ENCODE measurements at places on chromosomes 2 and 18.

DNA sequence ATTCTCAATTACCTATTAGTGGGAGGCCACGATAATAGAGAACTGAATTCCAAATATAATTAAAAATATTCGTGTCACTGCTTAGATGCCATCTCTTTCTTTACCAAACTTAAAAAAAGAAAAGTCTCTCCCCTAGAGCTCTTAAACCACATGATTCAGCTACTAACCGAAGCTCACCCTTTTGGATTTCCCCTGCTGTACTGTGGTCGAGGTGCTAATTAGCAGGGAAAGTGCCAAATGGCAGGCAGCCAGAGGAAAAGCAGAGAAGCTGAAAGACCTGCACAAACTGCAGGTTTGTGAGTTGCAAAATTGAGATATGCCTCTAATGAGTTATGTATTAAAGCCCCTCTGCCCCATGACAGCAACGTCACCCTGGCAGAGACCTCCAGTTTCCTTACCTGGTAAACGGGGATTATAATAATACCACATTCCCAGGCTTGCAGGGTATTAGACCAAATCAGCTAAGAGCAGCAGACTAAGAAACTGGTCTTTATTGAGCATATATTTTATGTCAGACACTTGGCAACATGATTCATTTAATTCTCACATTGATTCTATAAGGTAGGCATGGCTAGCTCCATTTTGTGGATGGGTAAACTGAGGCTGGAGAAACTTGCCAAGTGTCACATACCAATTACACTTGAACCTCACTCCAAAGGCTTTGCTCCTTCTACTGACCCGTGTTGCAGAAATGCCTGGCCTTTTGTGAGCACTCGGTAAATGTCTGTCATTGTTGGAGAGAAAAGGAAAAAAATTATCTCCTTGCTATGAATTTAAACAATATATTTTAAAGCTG is 259.7 kb downstream of the LPIN1 start:
- DNase-seq, result peak; percentile 39

DNA sequence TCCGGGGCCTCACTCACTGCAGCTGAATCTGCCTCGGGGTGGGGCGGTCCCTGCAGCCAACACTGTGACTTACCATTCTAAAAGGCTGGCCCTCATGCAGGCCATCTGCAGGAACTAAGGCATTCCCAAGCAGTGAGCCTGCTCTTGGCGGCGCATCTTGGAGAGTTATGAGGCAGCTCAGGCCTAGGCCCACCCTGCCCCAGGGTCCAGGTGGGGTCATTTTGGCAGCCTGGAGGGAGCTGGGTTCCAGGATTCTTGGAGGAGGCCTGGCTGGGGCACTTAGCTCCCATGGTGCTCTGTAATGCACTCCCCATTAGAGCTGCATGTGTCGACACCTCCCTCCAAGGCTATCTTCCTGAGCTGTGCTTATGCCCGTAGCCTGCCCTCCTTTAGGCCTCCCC is 14.8 kb upstream of the BIN1 start:
- DNase-seq, result no peak

GRCh38 chr18:25153426-25153825 is 198.5 kb downstream of the ZNF521 start:
- DNase-seq, result no peak

DNA sequence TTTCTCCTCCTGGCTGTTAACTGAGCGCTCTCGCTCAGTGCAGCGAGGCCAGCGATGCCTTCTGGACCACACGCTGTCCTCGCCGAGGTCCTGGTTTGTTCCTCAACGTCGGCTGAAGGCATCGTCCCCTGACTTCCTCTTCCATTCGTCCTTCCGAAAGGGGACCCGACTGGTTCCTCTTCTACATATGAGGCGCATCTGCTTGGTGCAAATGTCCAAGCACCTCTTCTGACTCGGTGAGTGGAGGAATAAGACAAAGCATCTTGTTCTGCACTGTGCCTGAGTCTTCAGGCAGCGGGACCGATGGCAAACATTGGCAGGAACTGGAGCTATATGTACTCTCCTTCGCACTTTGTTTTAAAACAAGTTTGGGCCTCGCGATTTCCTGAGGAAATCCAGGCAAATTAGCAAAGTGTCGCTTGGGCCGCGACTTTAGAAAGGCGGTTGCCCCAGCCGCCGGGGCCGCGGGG is 621 bp upstream of the KCNS3 start:
- peak; percentile 1 for DNase-seq

DNA sequence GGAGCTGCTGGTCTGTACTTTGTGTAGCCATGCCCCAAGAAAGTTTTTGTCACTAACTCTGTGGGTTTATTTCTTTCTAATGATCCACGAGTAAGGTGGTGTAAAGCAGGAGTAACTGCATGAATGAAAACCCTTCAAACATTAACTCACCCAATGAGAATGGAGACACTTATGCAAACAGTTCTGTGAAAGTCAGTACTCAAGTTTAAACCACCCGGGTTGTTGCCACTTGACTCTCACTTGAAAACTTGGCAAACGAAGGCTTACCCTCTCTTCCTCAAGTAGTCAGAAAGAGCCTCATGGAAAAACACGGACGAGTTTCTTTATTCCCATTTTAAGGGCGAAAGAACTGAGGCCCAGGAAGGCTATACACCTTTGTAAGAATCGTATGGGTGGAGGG is 117.5 kb downstream of the MMADHC start:
- no peak for DNase-seq

- no peak for DNase-seq
These were observed 39.2 kb downstream of the ARHGEF4 start for GRCh38 chr2:130875935-130876334.

- DNase-seq, result no peak
These were observed 449.7 kb upstream of the DSEL start for GRCh38 chr18:67966224-67966623.

GRCh38 chr2:235627682-235628081 is 133.8 kb downstream of the AGAP1 start:
- DNase-seq, result no peak

- no peak for DNase-seq
These were observed 20.1 kb upstream of the BMPR2 start for GRCh38 chr2:202355993-202356505.

DNA sequence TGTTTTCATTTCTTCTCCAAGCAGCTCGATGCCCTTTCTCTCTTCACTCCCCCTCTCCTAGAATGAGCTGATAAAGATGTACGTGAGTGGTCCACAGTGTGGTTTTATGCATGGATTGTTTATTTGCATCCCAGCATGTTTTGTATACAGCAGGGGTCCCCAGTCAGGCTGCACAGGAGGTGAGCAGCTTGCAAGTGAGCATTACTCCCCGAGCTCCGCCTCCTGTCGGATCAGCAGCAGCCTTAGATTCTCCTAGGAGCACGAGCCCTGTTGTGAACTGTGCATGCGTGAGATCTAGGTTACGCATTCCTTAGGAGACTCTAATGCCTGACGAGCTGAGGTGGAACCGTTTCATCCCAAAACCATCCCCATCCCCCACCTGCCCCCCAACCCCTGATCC is 262.6 kb downstream of the AGAP1 start:
- no peak for DNase-seq

DNA sequence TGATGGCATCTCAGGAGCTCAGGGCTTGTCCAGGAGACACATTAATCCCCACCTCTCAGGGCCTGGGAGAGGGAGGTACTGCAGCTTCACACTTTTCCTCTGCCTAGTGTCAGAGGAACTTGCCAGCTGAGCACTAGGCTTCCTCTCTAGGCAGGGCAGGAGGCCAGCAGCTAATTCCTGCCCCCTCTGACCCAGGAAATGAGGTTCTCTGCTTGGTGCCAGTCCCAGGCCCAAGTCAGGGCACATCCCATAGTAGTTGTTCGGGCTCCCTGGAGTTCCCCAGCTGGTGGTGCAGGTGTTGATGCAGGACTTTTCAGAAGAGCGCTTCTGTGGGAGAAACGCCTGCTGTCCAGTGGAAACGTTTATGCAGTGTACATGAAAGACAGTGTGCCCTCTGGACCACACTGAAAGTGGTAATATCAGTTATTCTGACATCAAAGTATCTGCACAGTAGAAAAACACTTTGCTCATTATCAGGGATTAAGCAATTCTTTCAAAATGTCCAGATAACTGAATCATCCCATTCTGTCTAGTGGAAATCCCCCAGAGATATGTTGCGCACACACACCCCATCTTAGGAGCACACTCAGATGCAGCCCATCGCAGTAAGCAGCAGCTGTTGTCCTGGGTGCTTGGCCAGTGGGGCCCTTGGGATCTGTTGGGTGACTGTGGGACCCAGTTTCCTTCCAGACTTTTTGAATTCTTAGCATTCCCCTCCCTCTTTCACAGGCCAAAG is 17.8 kb upstream of the SCLY start:
- no peak for DNase-seq

DNA sequence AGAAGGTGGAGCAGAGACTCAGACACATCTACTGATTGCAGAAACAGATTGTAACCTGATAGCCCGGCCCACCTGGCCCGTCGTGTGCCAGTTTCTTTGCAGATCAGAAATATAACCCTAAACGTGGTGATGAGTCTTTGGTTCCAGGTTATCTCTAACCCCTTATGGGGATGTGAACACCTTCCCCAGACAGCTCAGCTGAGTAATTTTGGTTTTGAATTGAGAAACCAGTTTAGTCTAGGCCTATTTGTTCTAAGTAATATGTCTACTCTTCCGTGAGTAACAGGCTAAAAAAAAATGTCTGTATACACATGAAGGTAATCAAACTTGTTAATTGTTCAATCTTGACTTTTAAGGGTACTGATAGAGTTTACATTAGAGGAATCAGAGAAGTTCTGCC is 35.7 kb downstream of the RASGRP3 start:
- no peak for DNase-seq

DNA sequence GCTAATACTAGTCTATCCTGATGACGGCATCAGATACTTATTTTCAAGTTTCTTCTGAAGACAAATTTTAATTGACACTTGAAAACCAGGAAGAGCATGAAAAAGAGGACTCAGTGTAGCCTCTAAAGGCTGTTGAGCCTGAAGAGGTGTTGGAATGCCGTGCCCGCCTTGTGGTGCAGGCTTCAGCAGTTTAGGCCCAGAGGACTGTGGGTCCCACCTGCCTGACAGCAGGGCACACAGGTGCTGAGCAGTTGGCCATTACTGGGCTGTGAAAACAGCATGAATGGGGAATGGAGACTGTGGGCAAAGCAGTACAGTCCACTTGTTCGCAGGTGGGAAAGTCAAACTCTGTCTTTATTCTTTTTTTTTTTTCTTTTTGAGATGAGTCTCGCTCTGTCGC is 49.8 kb upstream of the THOC1 start:
- no peak for DNase-seq

DNA sequence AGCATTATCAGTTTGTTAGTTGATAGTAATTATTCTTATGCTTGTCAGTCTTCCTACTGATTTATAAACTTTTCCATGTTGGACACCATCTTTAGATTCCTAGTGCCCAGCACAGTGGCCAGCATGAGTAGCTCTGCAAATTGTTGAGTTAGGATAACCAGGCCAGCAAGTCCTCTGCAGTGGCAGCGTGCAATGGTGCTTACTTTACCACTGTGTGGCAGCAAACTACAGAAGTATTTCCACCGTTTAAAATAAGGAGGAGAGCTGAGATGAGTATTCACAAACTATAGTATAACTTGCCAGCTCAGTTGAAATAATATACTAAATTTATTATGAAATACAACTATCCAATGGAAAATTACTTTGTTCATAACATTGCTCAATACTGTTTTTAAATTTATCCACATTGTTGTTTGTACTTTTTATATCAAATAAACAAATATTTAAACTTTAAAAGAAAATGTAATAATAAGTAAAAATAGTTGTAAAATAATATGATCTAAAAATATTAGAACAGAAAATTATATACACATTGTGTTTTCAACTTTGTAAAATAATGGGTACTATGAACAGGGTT is 9.3 kb upstream of the THADA start:
- DNase-seq, result no peak

DNA sequence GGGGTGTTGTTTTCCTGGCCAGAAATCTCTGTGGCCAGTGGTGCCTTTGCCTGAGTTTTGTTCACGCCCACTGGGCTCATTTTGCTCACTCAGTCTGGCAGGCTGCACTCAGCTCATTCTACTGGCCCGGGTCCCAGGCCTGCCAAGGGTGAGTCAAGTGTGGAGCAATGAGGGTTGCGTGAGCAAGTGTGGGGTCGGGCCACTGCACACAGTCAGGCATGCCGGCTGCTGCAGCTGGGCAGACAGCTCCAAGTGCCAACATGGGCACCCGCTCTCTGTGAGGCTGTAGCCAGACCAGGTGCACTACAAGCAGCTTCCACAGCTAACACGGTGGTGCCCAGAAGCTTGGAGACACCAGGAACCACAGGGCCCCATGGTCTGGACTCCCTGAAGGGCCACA is 801.1 kb upstream of the RAB6C start:
- DNase-seq, result no peak

- DNase-seq, result no peak
These were observed 33.6 kb downstream of the MAL start for GRCh38 chr2:95058989-95059641.

DNA sequence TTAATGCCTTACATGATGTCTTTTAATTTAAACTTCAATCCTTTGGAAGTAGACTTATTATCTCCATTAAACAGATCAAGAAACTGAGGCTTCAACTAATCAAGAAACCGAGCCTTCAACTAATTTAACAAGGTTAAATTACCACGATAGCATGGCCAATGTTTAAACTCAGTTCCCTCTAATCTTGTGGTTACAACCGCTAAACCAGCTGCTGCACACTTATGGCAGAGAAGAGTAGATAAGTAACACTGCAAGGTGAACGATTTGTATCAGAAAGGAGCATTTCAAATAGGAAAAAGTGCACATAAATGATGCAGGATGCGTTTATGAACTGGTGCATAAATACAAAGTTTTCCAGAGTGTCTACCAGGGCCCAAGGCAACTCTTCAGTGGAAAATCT is 144.6 kb upstream of the CAVIN2 start:
- no peak for DNase-seq

GRCh38 chr18:62024983-62025382 is 132.2 kb upstream of the RNF152 start:
- no peak for DNase-seq

- DNase-seq, result peak; percentile 38
These were observed 33.6 kb upstream of the B3GNT7 start for GRCh38 chr2:231361701-231362554.

DNA sequence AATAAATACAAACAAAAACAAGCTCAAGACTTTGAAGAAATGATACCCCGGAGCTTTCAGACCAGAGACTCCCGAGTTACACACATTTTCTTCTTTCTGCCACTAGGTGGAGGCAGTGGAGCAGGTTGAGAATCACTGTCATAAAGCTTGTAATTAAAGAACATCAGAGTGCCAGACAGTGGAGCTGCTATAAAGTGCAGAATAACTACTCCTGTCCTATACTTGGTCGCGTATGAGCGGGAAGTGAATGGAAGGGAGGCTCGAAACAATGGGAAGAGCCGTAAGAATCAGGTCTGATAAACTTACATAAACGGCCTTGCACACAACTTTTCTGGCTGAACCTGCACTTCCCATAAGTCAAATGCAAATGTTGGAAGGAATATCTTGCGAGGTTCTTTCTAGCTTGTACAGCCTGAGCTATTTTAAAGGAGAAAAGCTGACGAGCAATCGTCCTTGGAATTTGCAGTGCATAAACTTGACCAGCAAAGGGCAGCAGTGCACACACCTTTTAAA is 189.0 kb downstream of the RPIA start:
- no peak for DNase-seq

GRCh38 chr2:168850846-168851245 is 39.4 kb downstream of the SPC25 start:
- DNase-seq, result no peak
